Activated T-helper 1 cell treated with Interleukin-2 at 50 U/mL for 16 hours (primary cell): ENCODE measurements at places on chromosomes 4 and X.

- DNase-seq, result no peak
Measured at GRCh38 chrX:51860679-51861078, 32.7 kb upstream of the MAGED1 start.

- no peak for DNase-seq
Measured at GRCh38 chr4:30912098-30912714, 192.0 kb downstream of the PCDH7 start.

DNA sequence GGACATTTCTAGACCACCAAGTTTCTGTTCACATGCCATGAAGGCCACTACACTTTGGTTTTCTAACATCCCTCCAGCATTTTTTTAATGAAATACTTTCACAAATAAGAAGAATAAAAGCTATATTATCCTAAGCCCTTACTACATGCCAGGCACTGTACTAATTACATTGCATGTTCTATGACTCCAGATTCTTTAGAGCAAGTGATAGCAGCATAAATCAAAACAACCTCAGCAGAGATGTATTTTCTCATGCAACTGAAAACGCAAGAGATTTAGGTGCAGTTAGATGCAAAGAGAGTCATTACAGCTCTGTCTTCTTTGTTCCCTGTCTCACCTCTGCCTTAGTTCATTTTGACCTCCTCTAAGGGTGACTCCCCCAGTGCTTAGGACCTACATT, 230.0 kb downstream of the LDB2 start:
- DNase-seq, result no peak

DNA sequence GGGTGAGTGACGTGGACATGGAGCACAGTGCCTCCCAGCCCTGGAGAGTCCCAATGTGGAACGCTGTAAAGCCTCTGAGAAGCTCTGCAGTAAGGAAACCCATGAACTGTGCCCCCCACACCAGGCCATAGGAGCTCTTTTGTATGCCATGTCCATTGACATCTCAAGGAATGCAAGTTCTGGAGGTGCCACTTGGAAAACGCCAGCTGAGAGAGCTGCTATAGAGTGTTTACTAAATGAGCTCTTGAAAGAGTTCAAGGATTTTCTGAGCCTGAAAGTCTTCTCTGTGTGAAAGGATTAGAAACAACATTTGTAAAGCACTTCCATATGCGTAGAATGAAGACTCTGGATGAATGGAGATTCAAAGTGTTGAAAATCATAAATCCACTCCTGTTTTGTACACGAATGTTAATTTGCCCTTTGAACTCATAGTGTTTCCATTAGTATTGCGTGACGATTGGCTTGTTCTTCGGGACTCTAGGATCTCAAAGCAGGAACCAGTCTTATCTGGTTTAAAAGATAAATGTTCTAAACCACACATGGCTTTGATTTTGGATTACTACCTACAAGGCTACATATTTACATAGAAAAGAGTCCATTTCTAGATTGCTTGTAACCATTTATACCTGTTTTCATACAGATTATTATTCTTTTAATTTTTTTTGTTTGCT, 41.8 kb upstream of the STOX2 start:
- no peak for DNase-seq

DNA sequence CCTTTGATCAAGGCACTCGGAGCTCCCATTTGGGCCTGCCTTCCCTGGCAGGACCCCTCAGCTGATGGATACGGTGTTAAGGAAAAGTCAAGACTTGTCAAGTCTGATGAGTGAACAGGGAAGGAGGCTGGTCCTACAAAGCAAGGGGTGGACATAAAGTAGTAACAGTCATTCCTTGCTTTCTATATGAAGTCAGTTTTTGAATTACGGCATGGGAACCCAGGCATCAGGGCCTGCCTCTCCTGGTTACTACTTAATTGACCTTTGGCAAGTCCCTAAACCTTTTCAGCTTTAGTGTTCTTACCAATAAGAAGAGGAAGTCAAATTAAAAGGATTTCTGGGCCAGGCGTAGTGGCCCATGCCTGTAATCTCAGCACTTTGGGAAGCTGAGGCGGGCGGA, 7.0 kb downstream of the CHST7 start:
- no peak for DNase-seq

DNA sequence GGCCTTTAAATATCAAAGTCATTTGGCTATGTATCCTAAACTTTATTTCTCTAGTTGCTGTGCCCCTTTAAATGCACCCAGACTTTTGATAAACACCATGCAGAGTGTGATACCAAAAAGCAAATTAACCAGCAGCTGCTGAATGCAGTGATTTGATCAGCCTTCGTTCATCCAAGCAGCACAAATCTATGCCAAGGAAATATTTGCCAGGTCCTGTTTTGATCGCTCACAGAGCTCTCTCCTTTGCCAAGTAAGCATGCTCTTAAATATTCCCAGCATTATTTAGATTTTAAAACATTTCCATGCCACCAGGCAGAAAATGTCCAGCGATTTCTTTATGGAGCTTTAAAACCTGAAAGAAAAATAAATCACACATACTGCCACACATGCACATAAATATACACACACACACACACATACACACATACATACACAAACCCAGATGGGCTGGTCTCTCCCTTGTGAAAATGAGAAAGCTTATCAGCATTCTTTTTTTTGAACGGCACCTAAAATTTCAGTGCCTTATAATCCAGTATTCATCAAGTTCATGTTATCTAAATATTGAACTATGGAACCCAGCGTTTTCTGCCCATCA, 35.7 kb downstream of the BTC start:
- DNase-seq, result no peak

DNA sequence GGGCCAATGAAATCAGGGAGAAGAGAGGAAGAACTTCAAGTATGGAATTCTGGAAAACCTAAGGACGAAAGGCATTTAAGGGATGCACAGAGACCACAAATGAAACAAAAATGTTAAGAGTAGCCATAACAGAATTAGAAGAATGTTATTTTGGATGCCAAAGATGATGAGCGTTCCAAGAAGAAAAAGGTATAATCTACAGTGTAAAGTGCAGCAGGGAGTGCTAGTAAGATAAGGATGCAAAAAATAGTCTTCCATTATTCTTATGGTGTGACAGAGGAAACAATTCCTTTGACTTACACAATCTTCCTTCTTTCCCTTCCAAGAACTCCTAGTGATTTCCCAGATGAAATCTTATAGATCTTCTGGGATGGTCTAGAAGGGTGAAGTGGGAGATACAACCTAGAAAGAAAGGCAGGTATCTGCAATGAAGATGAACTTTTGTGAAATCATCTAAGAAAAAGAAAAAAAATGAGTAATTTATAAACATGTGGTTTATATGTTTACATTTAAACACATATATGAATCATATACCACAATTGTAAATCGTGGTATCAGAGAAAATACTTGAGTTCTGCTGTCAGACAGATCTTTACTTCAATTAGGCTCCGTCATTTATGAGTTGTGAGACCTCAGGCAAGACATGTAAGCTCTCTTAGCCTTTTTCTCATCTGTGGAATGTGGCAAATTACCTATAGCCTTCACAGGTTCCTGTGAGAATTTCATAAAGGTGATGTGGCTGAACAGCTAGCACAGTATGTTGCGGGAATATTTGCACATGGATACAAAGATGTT, 8.1 kb downstream of the MORF4L2 start:
- DNase-seq, result no peak

- no peak for DNase-seq
Measured at GRCh38 chr4:55458611-55459010, 62.9 kb downstream of the TMEM165 start.

GRCh38 chr4:184817494-184818215, 8.1 kb downstream of the ACSL1 start:
- DNase-seq, result no peak

DNA sequence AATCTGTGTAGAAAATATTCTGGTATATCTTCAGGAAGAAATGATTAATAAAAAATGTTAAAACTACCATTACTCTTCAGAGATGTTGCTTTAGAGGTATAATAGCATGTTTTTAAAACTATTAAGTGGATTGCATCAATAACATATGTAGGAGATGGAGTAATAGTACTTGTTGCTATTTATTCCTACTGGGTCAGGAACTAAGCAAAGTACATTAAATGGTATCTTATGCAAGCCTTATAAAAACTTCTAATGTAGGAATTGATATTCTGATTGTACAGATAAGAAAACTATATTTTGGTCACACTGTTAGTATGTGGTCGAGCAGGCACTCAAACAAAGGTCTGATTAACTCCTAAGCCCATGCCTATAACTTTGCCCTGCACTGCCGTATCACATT, 31.4 kb upstream of the PDLIM5 start:
- no peak for DNase-seq

DNA sequence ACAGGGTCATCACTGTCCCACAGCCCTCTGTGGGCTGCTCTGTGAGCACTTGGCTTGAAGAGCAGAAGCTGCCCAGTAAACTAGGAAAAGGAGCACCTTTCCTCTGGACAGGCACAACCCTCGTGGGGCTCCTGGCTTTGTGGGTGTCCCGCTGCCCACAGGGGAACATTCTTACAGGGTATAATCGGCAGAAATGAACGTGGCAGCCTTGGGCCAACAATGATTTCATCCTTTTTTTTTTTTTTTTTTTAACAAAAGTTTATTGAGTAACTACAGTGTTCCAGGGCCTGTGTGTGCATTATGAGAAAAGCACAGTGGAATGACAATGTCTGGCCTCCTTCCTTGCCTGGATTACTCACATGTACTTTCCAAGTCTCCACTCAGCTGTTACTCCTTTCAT, 197.2 kb downstream of the PDGFC start:
- DNase-seq, result no peak
